ENCODE measurements at places on chromosomes 4 and X.

- no peak for DNase-seq
These were observed 14.3 kb downstream of the SLC10A6 start for GRCh38 chr4:86834901-86835300.

DNA sequence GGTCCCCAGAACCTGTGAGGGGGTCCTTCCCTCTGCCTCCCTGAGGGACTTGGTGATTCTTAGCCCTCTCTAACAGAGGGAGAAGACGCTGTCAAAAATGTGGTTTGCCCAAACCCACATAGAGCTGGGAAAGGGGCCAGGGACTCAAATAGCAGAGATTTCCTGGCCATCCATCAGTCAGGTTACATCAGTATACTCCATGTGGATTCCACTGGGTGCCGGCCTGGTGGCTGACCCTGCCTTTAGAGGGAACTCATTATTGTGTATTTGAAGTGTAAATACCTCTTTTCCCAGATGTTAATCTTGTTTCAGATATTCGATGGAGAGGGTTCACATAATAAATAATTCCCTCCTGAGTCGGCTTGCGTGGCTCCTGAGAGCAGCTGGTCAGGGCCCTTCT, 130.3 kb downstream of the TBL1X start:
- DNase-seq: no peak

- no peak for DNase-seq
These were observed 50.3 kb upstream of the HGFAC start for GRCh38 chr4:3391422-3391821.

GRCh38 chr4:186749611-186750281, 26.1 kb upstream of the FAT1 start:
- no peak for DNase-seq

- DNase-seq: no peak
These were observed 60.2 kb downstream of the FAM193A start for GRCh38 chr4:2596611-2597010.

DNA sequence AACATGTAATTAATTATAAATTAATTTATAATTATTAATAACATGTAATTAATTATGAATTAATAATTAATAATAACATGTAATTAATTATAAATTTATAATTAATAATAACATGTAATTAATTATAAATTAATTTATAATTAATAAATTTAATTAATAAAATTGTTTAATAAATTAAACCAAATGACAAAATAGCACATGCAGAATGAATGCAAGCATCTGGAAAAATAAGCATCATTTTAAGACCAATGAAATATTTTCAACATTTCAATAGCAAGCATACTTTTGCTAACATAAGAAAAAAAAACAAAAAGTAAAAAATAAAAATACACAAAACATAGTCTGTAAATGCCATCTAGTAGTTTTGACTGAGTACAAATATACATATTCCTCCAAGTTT, 21.8 kb downstream of the GYPE start:
- no peak for DNase-seq

DNA sequence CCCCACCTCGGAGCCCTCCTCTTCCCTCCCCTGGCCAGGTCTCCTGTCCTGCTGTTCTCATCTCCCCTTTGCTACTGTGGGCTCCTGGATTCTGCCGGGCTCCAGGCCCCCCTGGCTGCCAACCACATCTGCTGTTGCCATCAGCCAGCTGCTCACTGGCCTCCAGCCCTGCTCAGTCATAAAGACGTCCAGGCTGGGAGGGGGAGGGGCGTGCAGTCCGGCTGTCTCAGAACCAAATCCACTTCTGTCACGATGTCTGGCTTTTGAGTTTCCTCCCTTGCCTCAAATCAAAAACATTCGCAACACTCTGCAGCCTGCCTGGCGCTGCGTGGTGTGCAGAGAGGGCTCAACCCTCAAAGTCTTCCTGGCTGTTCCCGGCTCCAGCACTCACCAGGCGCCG, 7.1 kb downstream of the RASL11B start:
- no peak for DNase-seq

DNA sequence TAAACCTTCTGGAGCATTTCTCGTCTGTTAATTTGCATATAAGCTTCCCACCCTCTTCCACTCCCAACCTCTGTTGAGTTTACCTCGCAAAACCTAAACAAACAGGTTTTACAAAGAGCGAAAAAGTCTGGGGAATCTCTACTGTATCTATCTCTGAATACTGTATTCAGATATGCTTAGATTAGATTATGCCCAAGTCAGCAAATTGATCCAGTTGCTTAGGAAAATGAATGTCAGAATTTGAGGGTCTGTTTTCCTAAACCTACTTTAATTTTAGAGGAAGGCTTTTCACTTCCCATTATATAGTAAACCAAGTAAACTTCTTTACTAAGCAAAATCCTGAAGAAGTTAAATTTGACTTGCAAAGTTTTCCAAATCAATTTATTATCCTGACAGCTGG, 6.7 kb downstream of the CCNA2 start:
- no peak for DNase-seq

DNA sequence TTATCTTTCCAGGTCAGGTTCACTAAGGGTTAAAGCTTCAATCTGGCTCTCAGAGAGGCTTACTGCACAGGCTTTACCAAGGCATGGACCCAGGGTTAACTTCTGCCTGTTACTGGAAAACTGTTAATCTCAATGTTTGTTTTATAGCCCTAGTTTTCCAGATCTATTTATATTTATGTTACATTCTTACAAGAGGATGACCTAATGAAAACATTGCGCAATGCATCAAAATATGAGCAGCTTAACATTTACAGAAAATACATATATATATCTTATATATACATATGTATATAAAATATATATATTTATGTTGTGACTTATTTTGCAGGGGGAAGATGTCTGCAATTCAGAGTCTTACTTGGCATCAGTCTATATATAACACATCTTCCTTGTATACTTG, 112.3 kb downstream of the PCDH19 start:
- DNase-seq: no peak

DNA sequence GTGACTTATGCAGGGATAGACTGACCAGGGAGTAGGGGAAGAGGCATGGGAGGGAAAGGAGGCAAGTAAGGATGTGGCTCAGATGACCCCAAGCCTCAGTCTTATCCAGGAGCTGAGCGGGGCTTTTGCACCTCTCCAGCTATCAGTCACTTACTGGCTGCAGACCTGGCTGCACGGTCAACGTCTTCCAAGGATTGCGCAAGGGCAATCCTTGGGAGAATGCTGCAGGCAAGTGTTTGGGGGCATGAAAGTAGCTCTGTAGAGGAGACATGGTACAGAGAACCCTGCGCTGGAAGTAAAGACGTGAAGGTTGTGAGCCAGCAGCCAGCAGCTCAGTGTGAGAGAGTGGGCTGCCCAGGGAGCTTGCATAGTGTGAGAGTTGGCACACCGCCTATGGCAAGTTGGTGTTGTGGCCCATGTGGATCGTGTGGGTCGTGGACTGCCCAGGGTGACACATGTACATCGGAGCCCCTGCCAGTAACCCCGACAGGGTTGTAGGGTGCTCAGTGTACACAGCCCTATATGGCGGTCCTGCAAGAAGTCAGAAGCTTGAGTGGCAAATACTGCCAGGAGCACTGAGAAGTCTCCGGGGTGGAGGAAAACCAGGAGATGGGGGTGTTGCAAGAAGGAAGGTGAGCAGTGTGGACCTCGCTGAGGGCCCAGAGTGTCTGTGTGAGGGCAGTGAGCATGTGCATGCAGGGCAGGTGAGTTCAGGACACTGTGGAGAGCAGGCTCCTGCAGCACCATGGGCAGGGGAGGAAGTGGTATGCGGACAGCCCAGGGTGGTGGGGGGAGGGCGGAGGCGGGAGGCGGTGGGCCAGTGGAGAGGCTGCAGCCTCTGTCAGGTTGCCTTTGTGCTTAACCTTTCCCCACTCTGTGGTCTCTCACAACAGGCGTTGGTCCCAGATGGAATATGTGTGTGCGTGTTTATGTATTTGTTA, 50.9 kb downstream of the KIT start:
- no peak for DNase-seq

GRCh38 chr4:6334203-6334887, 64.7 kb downstream of the WFS1 start:
- DNase-seq: no peak

DNA sequence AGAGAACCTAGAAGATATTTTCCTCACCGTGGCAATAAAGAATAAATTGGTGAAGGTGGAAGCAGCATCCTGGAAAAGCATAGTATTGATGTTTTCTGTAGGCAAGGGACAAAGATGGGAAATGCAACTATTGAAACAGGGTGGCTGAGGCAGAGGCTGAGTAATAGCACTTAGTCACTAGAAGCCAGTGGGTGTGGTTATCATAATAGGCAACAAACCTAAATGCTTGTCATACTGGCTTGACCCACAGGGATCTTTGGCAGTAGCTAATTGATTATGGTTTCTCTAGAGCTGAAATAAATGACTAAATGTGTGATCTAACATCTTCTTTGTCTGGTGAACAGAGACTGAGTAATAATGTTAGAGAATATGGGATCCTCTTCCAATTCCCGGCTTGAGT, 353.6 kb upstream of the RPS6KA3 start:
- DNase-seq: no peak

DNA sequence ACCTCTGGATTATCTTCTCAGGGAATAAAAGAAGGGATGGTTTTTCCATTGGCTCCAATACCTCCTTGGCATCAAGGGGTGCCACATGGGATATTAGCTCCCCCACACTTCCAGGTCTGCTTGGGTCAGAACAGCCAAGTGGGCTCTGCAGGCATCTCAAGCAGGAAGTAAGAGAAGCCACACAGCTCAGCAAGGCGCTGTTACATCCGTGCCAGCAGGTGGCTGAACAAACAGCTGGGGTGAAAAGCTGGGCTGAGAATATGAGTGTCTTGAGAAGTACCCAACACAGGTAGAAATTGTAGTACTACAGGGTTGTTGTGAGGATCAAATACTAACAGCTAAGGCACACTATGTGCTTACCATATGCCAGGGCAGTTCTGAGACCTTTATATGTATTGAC, 76.7 kb upstream of the TMEM150C start:
- DNase-seq: no peak

DNA sequence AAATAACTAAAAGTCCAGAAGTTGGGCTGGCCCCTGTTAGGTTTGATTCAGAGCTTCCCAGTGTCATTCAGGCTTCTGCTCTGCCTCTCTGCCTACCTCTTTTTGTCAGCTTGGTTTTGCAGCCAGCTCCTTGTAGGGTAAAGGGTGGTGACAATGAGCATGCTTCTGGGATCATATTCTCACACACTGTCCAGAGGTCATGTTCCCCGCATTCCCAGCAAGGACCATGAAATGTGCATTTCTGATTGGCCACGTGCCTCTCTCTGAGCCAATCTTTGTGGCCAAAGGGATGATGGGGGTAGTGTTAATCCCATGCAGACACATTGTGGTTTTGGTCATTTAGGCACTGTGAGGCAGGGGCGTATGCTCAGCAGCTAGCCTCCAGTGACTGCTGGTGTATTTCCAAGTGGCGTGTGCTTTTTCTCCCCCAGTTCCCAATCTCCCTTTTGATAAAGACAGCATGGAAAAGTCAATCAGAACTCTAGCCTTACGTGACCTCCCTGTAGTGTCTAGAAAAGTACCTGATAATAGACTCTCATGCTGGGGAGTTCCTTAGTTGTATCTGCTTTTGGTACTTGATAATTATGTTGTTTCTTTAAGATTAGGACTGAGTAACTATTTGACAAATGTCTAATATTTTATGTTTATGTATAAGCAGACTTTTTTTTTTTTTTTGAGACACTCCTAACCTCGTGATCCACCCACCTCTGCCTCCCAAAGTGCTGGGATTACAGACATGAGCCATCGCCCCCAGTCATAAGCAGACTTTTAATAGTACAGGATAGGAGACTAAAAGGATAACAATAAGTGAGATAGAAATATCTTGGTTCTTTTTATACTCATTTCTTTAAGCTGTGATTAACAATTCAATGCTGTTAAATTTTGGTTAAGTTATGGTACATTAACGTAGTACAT, 57.8 kb downstream of the KIAA0232 start:
- no peak for DNase-seq

DNA sequence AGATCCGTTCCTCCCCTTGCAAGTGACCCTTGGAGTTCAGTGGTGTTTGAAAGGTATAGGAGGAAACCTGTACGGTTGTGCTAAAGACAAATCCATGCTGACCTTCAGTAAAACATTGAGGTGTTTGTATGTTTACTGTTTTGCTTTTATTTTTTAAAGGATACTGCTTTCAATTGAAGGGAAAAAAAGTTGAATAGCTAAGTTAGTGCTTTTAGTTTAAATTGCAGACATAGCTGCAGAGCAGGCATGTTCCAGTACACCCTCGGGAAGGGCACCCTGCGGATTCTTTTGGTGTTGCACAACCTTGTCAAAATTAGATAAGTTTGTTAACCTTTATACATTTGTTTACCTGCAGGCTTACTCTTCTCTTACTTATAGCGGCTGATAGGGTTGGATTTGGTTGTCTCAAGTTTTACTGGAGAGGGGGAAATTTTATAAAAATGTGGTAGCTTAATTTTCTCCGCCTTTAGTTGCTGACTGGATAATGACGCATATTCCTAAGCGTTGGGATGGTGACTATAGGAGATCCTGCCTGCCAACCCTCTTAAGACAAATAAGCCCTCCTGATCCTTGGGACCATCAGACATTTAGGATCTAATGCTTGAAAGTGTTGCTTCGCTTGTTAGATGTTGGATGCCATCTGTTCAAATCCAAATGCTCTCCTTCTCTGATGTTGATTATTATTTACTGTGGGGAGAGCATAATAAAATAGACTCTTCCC, 2.0 kb downstream of the RAPGEF2 start:
- DNase-seq: no peak

DNA sequence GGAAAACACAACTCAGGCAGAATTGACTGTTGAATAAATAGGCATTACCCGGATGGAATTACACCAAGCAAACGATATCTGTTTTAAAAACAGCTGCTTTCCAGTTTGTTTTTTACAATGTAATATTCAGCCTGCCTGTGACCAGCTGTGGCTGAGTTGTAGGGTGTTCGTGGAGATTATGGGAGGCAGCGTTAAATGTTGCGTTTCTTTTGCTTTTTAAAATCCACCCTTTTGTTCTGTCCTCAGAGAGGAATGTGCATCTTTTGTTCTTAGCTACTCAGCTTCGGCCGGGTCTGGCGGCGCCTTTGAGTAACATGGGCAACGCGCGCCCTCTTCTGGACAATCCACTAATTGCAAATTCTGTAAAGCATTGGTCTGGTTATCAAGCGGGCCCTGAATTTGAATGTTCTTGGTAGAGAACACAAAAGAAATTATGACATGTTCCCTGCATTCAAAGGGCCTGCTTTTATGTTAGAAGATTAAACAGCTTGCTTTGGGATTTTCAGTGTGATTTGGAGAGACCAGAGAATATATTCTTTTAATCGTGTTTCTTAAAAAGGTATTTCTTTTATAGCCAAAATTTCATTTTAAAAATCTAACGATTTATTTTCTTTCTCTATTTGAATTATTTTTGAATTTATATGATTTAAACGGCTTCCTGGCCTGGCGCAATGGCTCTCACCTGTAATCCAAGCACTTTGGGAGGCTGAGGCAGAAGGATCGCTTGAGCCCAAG, 76.3 kb upstream of the TRIM2 start:
- DNase-seq: peak; percentile 71
